ENCODE measurements at places on chromosomes 13 and 19.

GRCh38 chr19:29665215-29665825 lies at the start of gene PLEKHF1:
Gene PLEKHF1 (plus strand): TSS chr19:29665461. CDS start chr19:29673840, 8,379 bp downstream.
- H3K4me1 ChIP-seq: peaks cover 61% of the 10 kb centered on the region

GRCh38 chr13:69108486-69108885 lies 999.1 kb upstream of the ATXN8OS start:
- no peak overlapping the region for H3K4me3 ChIP-seq
- H3K4me1 ChIP-seq: no peaks in the 10 kb centered on the region
- no peaks in the 10 kb centered on the region for H3K36me3 ChIP-seq
- H3K27me3 ChIP-seq: no peaks in the 10 kb centered on the region

GRCh38 chr19:19151418-19151817 lies 13.1 kb upstream of the TMEM161A start:
- no peak for DNase-seq
- H3K4me3 ChIP-seq: no peak overlapping the region
- no peaks in the 10 kb centered on the region for H3K27me3 ChIP-seq
- peaks cover 7% of the 10 kb centered on the region for H3K36me3 ChIP-seq
- H3K4me1 ChIP-seq: no peaks in the 10 kb centered on the region
- no peak overlapping the region for H3K27ac ChIP-seq

DNA sequence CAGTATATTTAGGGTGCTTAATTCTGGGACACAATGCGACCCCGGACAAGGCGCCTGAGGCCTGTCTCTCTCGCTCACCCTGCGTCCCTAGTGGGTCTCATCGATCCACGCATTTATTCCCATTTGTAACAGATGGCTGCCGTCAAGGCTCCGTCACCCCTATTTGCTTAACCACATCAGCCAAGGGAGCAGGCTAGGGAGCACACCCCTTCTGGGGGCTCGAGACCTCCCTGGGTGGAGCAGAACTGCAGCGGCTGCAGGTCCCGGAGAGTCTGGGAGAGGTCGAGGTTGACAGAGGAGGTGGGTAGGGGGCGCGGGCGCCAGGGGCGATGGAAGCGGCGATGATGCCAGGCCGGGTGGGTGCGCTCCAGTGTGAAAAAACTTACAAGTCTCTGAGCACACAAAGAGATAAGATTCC lies 507 bp downstream of the ALG5 start:
- H3K4me1 ChIP-seq: peaks cover 36% of the 10 kb centered on the region
- H3K36me3 ChIP-seq: peaks cover 7% of the 10 kb centered on the region
- no peaks in the 10 kb centered on the region for H3K27me3 ChIP-seq

DNA sequence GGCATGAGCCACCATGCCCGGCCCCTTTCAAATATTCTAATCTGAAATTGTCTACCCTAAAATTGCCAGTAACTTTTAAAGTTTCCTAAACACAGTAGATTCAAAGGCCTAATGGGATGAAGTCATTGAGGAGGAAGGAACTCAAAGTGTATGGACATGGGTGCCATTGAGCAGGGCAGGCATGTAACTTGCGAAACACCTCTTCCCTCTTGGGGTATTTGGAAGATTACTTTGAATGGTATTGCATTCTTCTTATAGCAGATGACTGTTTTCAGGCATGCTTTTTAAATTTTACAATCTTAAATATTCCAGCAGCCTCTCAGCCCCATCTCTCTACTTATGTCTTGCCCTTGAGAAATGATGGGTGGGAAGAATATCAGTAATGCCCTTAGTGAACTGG lies 21.0 kb downstream of the TM9SF2 start:
- H3K36me3 ChIP-seq: peaks cover 55% of the 10 kb centered on the region
- H3K4me3 ChIP-seq: no peak overlapping the region
- peaks cover 25% of the 10 kb centered on the region for H3K4me1 ChIP-seq

GRCh38 chr19:16197188-16197621 lies 506 bp upstream of the AP1M1 start:
- no peak for DNase-seq
- H3K4me3 ChIP-seq: peak overlapping the region; percentile 98
- peak overlapping the region; percentile 97 for H3K27ac ChIP-seq
- H3K4me1 ChIP-seq: peaks cover 29% of the 10 kb centered on the region

DNA sequence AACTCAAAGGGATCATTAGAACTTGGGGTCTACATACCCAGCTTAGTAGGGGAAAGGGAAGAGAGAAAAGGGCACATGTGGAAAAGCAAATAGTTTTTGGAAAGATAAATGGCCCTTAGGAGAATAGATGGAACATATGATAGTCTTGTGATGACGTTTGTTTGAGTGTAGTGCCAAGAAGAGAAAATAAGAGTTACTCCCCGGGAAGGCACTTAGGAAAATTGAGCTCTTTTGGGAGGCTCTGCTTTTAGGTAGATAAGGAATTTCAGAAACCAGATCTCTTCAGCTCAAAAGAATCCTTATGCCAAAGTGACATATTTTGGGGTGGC lies 44.8 kb upstream of the SERTM1 start:
- H3K4me3 ChIP-seq: no peak overlapping the region
- no peaks in the 10 kb centered on the region for H3K27me3 ChIP-seq
- H3K36me3 ChIP-seq: no peaks in the 10 kb centered on the region
- no peak for DNase-seq
- no peak overlapping the region for H3K27ac ChIP-seq

- no peaks in the 10 kb centered on the region for H3K36me3 ChIP-seq
- no peak overlapping the region for H3K27ac ChIP-seq
- H3K4me3 ChIP-seq: no peak overlapping the region
- DNase-seq: no peak
- peaks cover 13% of the 10 kb centered on the region for H3K27me3 ChIP-seq
Observed at GRCh38 chr13:112899281-112900225, 69.5 kb upstream of the MCF2L start.

DNA sequence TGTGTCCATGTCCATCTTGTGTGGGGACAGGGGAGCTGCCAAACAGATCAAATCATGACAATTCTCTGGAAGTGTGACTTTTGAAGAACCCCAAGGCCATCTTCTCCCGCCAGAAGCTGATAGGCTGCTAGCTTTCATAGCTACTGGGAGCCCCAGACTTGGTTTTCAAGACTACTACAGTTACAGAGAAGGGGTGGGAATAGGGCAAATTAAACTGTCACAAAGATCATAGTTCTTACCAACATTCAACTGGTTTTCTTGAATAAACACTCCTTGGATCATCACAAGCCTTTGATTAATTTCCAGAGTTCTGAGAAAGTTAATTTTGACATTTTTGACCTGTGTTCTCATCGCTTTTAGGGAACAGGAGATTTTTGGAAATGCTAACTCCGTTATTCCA lies 67.8 kb upstream of the FARP1 start:
- DNase-seq: no peak
- no peak overlapping the region for H3K27ac ChIP-seq
- H3K4me1 ChIP-seq: peaks cover 2% of the 10 kb centered on the region

DNA sequence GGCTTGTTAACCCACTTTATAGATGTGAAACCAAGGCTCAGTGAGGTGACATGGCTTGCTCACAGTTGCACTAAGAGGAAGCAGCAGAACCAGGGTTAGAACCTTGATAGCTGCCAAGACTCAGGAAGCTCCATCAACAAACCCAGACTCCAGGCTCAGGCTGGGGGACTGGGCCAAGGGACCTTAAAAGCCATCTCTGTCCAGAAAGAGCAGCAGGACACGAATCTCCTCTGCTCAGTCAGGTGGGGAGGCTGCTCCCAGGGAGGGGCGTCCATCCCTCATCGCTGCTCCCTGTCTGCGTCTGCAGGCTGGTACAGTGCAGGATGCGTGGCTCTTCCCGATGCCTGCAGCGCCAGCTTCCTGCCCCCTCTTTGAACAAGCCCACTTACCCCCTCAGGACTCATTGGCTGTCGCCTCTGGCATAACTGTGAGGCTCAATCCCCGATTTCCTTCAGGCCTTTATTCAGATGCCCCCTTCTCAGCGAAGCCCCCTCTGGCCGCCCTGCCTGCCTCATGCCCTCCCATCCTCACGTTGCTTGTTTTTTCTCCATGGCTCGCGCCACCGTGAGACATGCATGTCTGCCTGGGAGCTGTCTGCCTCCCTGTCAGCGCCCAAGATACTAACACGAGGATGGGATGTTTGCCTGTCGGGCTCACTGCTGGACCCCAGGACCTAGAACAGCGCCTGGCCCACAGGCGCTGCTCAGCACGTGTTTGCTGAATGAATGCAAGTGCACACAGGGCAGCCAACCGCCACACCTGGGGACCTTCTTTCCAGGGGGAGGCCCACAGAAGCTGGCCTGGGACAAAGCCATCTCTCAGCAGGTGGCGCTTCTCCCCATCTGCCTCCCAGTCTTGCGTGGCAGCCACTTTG lies 21.5 kb downstream of the AKT2 start:
- H3K4me3 ChIP-seq: no peak overlapping the region
- peaks cover 30% of the 10 kb centered on the region for H3K36me3 ChIP-seq
- no peaks in the 10 kb centered on the region for H3K27me3 ChIP-seq
- H3K27ac ChIP-seq: no peak overlapping the region
- peaks cover 11% of the 10 kb centered on the region for H3K4me1 ChIP-seq
- DNase-seq: no peak

DNA sequence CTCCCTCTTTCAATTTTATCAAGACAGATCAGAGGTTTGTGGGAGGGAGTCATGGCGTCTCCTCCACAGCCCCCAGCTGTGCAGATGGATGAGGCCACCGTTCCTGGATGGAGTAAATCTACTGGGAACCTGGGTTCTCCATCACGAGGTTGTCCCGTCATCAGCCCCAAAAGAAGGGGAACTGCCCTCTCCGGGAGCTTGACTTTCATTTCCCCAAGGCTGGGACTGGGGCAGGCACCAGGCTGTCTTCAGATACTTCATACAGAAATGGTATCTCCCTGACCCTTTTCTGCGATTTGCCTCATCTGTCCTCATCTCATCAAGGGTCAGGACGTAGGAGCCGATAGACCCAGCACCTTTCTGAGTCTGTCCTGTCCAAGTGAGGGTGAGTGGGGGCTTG lies 9.8 kb downstream of the LILRB2 start:
- no peaks in the 10 kb centered on the region for H3K36me3 ChIP-seq
- peaks cover 18% of the 10 kb centered on the region for H3K27me3 ChIP-seq
- H3K27ac ChIP-seq: no peak overlapping the region
- H3K4me3 ChIP-seq: no peak overlapping the region
- H3K4me1 ChIP-seq: no peaks in the 10 kb centered on the region
- DNase-seq: no peak

DNA sequence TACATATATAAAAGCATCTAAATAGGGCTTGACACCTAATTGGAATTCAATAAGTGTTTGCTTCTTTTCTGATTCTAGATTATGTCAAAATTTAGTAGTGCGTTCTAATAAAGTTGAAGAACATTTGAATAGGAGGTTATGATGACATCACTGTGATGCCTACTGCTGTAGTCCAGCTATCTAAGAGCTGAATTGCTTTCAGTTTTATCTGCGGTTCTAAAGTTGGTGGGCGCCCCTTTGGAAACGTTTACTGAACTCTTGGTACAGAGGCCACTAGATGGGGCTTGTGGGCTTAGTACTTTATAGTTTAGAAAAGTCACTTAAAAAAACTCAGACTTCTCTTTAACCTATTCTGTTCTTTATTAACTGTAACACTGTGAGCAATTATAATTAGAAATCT lies 776.9 kb downstream of the GPC5 start:
- H3K27me3 ChIP-seq: no peaks in the 10 kb centered on the region
- H3K36me3 ChIP-seq: no peaks in the 10 kb centered on the region
- no peak overlapping the region for H3K4me3 ChIP-seq
- H3K27ac ChIP-seq: no peak overlapping the region

DNA sequence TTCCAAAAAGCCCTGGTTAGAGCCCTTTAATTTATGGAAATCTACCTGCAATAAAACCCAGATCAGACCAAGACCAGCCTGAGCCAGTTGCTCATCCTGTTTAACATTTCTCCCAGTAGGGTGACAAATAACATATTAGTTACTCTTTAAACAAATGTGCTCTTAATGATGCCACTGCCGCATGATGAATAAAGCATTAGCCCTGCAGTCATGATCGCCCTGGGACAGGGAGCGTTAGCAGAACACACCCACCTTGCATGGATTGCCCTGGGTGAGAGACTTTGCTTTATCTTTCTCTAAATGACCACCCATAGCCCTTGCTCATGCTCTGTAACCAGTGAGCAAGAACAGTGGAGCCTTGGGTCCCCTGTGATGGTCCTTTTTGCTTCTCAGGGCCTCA lies 362.4 kb downstream of the ENOX1 start:
- DNase-seq: no peak
- peaks cover 15% of the 10 kb centered on the region for H3K27me3 ChIP-seq
- no peak overlapping the region for H3K27ac ChIP-seq
- H3K4me3 ChIP-seq: no peak overlapping the region

- no peaks in the 10 kb centered on the region for H3K4me1 ChIP-seq
- no peak overlapping the region for H3K27ac ChIP-seq
- H3K4me3 ChIP-seq: no peak overlapping the region
- DNase-seq: no peak
Observed at GRCh38 chr13:91721413-91721812, 323.0 kb downstream of the GPC5 start.

DNA sequence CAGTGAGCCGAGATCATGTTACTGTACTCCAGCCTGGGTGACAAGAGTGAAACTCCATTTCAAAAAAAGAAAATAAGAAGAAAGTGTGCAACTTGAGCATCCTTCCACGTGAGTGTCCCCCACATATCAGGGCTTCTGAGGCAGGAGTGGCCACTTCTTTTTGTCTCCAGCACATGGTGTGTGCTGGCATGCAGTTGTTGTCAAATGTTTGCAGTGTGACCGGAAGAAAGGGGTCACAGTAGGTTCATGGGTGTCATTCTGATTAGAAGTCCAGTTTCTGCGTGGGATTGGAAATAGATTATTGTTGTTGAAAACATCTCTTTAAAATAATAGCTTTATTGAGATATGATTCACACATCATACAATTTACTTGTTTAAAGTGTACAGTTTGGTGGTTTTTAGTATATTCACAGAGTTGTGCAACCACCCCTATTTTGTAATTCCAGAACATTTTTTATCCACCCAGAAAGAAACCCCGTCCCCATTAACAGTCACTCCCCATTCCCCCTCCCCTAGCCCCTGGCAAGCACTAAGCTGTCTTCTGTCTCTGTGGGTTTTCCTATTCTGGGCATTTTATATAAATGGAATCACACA lies 2.2 kb downstream of the CRTC1 start:
- no peaks in the 10 kb centered on the region for H3K36me3 ChIP-seq
- H3K4me3 ChIP-seq: no peak overlapping the region
- DNase-seq: no peak
- H3K27me3 ChIP-seq: no peaks in the 10 kb centered on the region
- H3K27ac ChIP-seq: no peak overlapping the region
